ENCODE measurements at places on chromosomes 11 and 22.

- DNase-seq = no peak
Measured at GRCh38 chr11:88538098-88538497, 200.6 kb upstream of the CTSC start.

DNA sequence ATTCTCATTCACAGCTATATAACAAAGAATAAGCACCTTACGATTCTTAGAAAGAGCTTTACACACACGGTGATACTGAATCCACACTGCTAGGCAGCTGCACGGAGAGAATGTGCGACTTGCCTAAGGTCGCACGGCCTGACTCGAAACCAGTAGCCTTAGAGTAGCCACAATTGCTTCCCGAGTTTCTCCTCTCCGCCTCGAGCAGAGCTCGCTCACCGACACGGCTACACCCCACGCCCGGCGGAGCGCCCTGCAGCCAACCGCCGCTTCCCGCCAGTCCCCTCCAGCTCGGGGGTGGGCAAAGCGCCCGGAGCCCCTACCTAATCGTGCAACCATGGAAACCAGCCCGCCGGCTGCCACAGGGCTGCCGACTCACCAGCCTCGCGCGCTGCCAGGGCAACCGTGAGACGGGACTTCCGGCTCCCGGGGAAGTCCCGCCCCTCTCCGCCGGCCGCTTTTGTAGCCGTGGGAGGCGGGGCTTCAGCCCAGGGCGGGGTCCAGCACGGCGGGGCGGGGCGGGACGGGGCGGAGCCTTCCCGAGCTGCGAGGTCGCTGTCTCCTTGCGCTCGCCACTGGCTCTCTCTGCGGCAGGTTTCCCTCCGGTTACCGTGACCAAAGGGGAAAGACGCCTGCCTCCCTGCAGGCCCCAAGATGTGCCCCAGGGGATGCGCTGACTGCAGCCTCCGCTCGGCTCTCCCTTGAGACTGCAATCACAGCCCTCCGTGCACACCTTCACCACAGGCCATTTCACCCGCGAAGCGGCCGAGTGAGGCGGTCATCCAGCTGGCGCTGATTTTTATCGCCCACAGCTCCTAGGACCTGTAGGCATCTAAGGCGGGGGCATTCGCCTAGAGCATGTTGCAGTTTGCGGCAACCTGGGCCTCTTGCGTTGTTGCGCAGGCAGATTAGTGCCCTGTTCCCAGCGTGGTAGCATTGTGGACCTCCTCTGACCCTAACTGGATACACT, 1.1 kb downstream of the BSCL2 start:
- DNase-seq = peak; percentile 90

- DNase-seq = no peak
Measured at GRCh38 chr11:72609045-72609444, 65.2 kb downstream of the PDE2A start.

DNA sequence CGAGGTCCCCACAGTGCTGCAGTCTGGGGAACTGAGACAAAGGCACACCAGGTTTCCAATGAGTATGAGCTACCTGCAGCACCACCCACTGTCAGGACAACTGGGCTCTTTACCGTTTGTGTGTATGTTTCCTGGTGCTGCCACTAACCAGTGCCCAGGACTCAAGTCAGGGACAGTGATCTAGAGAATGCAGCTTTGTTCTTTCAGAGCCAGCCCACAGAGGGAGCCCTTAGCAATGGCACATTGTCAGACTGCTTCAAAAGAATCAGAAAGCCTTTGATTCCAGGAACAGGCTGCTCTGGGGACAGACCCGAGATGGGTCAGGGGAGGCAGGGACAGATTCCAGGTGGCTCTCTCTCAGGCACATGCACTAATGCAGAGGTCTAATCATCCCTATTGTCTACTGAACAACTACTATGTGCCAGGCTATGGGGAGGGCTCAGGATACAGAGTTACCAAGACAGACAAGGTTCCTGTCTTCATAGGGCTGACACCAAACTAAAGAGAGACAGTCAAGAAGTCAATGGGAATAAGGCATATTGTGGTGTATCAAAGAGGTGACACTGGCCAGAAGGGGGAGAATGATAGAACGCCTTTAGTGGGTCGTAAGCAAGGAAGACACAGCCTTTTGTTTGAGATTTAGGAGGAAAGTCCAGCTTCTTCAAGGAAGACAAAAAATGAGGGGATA, 103.7 kb downstream of the VPREB1 start:
- DNase-seq = no peak

GRCh38 chr11:76339221-76339620, 41.7 kb downstream of the THAP12 start:
- DNase-seq = no peak

DNA sequence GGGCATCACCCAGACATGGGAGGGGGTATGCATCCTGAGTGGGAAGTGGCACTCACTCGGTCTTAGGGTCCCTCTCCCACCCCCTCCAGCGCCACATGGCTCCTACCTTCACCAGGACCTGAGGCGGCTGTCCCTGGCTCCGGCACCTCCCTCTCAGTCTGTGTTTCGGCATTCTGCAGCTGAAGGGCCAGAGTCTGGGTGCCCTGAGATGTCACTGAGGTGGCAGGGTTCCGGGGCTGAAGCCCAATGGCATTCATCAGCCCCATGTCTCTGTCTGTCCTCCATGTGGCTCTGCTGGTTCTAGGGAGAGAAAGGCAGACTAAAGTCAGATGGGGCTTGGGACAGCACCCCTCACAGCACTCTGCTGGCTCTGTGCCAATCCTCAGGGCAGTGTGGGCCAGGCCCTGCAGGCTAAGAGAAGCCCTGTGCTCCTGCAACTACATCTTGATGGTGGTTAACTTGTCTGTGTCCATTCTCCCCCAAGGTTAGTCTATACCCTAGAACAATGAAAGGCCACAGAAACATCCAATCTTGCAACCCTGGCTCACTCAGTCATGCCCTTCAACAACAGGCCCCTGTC, 16.9 kb upstream of the CHRM4 start:
- DNase-seq = no peak

DNA sequence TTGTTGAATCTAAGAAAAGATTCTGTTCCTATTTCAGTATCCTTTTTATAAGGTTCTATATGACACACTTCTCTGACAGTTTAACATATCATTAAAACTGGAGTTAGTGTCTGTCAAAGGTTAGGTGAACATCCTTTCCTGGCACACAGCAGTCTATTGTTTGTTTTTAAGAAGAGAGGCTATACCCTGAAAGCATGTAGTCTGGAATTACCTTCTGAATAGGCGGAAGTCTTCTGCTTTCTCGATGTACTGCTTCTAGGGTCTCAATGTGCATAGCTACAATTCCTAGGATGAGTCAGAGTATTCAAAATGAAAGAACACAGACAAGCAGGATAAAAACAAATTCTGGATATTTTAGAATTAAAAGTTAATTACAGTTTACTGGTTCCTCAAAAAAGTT, 188.6 kb downstream of the SWAP70 start:
- DNase-seq = no peak

DNA sequence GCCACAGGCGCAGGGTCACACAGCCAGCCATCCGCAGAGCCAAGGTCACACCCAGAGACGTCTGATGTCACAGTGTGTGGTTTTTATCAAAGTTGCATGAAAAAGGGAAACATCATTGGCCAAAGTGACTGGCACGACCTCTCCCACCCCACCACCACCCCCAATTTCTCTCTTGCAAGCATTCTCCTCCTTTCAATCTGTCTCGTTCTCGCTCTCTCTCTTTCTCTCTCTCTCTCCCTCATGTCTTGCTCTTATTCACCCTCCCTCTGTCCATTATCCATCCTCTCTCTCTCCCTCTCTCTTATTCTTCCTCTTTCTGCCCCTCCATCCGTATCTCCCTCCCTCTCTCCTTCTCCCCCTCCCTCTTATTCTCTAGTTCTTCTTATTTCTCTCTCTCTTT, 40.6 kb downstream of the MN1 start:
- no peak for DNase-seq
